Activated CD4-positive, alpha-beta T cell treated with anti-CD3 and anti-CD28 coated beads for 36 hours (primary cell): ENCODE measurements at places on chromosomes 12 and 14.

DNA sequence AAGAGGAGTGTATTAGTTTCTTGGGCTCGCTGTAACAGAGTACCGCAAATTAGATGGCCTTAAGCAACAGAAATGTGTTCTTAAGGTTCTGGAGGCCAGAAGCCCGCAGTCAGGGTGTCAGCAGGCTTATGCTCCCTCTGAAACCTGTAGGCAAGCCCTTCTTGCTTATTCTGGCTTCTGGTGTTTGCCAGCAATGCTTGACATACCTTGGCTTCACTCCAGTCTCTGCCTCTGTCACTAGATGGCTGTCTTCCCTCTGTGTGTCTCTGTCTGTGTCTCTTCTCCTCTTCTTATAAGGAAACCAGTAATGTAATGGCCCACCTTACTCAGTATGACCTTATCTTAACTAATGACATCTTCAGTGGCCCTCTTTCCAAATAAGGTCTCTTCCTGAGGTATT is 85.1 kb downstream of the DERA start:
- no peak for DNase-seq

DNA sequence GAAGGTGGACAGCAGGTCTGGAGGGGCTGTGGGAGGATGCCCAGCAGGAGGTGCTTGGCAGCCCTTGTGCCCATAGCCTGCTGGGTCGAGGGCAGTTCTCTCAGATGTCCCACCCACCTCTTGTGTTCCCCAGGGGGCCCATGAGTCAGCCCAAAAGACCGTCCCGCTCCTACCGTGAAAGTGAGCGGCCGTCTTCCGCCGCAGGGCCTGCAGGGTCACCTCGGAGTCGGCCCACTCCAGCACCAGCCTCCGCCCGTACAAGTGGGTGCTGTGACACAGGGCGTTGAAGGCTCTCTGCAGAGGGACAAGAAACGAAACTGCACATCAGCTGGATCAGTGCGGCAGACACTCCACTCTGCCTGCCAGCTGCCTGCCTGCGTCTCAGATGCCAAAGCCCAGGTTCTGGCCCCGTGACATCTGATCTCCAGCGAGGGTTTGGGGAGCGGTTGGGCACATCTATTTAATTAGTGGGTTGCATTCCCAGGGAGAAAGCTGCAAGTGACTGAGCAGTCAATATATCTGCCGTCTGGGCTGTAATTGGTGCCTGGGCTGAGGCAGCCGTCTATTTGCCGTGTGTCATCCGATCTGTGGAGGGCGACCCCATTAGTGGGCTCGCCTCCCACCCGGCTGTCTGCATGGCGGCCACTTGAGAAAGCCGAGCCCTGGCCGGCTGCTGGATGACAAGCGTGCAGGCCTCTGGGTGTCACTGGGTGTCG is 121.5 kb downstream of the RBM19 start:
- DNase-seq, result no peak

- no peak for DNase-seq
Measured at GRCh38 chr12:112191840-112192321, 66.5 kb downstream of the TRAFD1 start.

DNA sequence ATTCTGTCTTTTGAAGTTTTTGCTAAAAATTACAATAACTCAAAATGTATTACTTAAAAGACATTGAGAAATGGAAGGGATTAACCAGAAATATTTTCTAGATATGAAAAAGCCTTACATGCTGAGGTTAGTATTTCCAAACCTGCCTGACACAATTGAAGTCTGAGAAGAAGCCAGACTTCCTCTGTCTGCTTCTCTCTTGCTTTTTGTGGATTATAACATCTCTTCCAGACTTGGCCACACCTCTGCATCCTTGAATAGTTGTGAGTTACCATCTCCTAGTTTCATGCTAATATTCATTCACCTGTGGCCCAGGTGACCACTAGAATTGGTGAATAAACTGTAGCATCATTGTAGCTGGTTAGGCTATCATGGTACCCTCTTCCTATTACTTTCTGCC is 497.6 kb downstream of the SLC16A7 start:
- DNase-seq, result no peak

DNA sequence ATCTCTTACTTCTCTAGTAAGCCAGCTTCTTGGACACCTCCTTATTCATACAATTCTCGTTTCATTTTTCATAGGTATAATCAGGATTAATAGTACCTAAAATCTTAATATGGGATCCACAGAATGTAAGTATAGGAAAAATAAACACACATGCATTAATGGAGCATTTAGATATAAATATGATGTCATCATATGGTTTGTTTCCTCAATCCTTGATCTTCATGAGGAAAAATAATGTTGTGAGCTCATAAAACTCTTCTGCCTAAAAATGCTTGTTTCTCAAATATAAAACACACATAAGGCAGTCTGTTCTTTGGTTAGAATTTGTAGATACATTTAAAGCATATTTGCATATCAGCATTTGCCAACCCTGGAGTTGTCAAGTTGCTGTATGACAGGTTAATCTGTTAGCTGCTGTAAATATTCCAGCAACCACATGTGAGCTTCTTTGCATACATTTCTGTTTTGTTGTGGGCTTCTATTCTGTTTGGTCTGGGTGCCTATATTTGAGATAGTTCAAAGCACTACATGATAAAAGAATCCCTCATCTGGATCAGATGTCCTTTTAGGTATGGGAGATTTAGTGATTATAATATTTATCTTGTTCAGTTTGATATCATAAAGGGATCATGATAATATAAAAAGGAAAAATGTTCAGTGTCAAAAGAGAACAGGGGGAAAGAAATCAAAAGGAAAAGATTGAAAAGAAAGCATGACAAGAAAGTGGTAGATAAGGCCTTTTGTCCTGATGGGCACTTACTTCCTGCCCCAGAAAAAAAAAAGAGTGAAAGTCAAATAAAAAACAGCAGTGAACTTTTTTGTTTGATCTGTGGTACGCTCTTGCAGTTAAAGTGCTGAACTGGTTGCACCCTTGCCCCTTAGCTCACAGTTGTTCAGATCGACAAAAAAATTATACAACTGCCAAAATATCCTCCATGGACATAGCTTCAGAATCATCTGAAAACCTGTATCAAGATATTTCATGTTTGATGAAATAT is 68.6 kb downstream of the ACSS3 start:
- no peak for DNase-seq
